ENCODE measurements at places on chromosomes 1 and 21.
A peak's percentile ranks its signal among the peaks of the same experiment; 100 is the strongest.

DNA sequence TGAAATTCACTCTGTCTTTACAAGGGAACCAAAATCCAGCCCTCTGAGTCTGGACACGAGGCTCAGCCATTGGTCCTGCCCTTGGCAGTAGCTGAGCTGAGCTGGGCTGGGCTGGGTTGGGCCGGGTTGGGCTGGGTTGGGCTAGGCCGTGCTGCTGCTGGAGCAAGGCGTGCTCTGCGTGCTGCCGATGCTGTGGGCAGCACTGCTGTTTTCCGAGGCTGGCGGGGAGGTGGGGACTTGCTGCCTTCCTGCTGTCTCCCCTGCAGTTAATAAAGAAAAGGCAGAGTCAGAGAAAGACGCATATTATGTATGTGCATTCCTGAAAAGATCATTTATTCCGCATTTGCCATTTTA, 182.9 kb downstream of the CDC7 start:
- DNase-seq: no peak

DNA sequence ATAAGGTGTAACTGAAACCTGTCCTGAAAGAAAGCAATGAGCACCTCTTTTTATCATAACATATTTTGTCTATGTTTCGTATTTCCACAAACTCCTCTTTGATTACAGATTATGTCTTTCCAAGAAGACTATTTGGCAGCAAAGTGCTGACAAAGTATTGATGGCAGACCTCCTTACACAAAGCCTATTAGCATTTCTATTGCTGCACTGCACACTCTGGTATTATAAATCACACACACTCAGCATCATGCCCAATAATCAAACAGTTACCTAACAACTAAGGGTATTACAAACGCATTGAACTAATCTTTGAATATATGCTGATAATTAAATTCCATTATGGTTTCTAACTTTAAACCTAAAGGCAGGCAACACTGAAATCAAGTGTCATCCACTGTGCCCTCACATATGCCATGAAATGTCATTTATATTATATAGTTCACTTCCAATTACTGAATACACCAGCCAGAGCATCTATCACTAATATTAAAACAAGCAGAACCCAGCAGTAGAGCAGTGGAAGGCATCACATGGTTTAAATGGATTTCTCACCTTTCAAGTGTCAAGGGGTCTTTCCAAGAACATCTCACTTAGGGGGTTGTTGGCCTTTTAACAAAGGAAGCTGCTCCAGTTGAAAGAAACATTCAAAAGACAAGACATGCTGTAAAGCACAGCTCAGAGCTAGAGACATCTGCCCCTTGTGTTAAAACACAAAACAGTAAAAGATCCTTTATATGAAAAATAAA, 239.1 kb downstream of the RERE start:
- DNase-seq: no peak

GRCh38 chr1:222061711-222062359, 319.9 kb upstream of the DUSP10 start:
- DNase-seq: no peak

- no peak for DNase-seq
Observed at GRCh38 chr1:186502087-186502486, 41.2 kb upstream of the PDC start.

GRCh38 chr1:66371233-66372005, 162.5 kb upstream of the SGIP1 start:
- no peak for DNase-seq

DNA sequence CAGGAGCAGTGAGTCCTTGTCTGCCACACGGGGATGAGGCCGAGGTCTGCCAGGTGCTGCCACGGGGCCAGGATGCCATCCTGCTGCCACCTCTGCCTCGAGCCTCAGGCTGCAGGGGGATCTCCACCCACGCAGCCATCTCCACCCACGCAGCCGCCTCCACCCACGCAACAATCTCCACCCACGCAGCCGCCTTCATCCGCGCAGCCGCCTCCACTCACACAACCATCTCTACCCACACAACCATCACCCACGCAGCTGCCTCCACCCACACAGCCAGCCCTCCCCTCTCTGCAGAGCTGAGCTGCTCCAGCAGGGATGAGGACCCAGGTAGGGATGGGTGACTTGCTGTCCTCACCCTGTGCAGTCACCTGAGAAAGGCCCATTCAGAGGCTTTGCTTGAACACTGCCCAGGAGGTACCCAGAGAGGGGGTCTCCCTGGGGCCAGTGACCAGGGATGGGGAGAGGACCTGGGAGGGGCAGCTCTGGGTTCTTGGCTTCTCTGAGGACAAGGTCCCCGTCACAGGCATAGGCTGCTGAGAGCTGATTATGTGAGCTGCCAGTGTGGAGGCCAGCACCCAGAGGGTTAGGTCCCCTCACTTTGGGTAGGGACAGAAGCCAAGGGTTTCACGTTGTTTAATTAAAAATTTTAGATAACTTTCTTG, 46.6 kb upstream of the TTC34 start:
- DNase-seq: no peak

- no peak for DNase-seq
Observed at GRCh38 chr21:29481641-29482040, 182.9 kb downstream of the BACH1 start.

GRCh38 chr1:174077749-174078490, 55.8 kb upstream of the RC3H1 start:
- no peak for DNase-seq

DNA sequence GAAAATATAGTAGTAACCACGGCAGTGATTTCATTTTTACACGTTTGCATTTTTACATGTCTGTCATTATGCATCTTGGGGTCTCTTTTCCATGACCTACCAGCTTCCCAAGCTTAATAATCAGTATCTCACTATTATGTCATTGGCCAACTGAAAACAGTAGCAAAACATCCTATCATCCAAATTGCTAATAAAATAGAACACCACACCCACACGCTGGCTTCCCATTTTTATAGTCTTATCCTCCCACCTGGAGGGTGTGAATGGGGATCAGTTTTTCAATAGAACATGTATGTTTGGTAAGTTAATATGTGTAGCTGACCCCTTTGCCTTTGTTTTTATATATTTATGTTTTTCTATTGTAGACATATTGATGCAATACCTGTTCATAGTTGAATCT, 11.8 kb downstream of the TFF3 start:
- DNase-seq: no peak

- no peak for DNase-seq
Observed at GRCh38 chr1:21046132-21046531, 130.6 kb downstream of the EIF4G3 start.

- no peak for DNase-seq
Observed at GRCh38 chr1:45730075-45730779, 20.2 kb downstream of the IPP start.

DNA sequence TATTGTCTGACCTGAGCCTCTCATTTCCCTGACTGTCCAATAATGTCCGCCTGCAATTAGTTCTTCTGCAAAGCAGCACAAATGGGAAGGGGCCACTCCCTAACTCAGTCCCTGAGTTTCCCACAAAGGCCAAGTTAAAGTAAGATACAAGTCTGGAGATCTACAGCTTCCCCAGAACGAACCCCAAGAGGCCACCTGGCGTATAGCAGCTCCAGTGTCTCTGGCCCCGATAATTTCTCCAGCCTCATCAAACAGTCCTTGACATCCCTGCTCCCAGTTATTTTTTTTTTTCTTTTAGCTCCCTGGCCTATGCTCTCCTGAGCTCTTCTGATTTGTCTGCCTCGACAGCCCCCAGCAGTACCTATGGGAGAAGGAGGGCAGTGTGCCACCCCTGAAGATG, 8.1 kb upstream of the ACKR1 start:
- no peak for DNase-seq

- DNase-seq: no peak
Observed at GRCh38 chr1:87501738-87502137, 173.1 kb downstream of the LMO4 start.

DNA sequence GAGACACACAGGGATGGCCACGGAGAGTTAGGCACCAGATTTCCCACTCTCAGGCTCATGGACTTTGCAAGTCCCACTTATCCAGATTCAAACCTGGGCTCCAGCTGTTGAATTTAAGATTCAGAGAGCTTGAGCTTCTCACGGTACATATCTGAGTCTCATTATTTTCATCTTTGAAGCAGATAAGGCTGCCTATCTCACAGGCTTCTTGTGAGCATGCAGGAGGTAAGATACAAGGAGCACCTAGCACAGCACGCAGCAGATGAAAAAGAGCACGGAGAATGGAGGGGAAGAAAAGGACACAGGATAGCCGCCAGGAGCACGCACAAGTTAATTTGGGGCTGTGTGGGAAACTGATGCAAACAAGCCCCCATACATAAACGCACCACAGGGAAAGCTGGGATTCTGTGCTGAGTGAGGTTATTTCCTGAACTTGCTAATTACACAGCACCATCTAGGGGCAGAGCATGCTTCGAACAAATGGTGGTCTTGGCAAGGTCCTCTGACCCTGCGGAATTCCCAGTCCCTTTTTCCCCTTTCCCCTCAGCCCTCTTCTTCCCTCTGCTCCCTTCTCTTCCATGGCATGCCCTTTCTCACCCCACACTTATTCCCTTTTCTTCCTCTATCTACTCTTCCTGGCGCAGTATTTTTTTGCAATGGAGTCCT, 134.7 kb upstream of the VANGL1 start:
- no peak for DNase-seq

DNA sequence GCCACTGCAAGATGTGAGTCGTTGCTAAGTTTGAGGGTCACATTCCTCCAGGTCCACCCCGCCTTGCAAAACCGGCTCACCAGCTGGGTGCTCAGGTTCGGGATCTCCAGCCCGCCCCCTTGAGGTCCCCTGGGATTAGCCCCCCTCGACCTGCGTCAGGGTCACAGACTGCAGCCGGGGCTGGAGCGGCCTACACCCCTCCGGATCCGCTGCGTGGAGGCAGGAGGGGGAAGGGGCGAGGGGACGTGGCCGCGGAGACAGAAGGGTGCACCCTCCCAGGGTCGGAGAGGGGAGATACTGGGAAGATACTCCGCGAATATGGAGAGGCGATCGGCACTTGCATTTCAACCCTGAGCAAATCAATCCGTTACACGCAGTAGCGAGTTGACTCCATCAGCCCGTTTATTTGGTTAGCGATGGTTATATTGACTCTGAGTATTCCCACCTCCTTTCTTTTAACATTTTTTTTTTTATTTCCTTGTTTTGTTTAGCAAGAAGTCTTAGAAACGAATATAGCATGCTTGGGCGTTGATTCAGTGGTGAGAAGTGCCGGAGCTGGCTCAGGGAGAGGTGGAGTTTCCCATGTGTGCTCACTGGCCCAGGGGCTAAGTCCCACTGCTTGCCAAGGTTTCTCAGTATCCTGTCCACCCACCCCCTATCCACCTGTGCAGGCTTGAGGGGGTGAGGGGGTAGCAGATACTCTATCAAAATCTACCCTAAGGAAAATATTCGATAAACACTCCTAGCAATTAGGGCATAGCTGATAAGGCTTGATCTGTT, 997 bp downstream of the IFNAR2 start:
- peak; percentile 73 for DNase-seq

DNA sequence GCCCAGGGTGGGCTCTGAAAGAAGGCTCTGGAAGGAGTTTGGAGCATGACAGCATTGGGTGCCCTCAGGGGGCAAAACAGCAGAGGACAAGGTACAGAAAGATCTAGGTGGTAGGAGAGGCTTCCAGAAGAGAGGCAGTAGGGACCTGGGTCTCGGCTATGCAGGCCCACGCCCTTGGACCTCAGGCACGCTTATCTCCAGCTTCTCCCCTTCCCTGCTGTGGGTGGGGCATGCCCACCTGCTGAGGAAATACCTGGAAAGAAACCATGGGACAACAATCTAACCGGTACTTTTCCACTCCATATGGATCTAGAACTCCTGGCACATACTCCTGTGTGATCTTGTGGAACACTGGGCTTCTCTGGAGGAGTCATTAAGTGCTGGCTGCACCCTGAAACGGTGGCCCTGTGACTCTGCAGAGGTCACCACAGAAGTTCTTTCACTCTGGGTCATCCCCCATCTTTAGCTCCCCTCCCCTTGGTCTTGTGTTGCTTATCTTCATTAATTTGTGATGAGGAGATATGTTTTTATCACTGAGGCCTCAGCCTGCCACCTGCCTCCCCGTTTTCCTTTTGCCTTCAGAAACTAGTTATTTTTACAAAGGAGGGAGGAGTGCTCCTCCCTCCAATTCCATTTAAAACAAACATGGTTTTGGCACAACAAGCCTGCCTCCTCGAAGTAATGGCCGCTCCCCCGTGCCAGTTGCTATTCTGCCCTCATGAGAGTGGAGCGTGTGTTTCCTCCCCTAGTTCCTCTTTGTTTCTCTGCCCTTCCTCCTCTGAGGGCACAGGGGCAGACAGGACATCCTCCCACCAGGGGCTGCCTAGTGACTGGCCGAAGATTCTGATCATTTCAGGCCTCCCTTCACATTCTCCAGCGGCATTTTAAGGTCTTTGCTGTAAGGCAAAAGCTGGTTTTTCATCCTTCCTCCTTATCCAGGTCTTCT, 78.0 kb upstream of the ATP5PO start:
- no peak for DNase-seq

GRCh38 chr1:92038695-92039346, 9.0 kb downstream of the EPHX4 start:
- DNase-seq: no peak

GRCh38 chr1:52028328-52028727, 5.3 kb downstream of the KTI12 start:
- DNase-seq: no peak

DNA sequence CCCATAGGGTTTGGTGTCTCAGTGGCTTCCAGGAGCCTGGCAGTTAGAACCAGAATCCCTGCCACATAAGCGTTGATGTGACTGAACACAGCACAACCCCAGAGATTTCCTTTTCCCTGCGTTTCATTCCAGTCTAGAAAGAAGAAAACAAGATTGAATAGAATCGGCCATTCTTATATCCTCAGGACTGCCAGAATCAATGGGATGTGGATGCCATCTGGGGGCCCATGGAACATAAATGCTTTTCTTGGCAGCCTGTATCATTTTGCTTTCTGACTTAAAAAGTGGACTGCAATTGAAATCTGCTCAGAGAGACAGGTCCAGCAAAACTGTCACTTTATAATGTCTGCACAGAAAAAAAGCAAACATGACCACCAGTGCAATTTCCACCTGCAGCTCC, 80.3 kb downstream of the DISC1 start:
- no peak for DNase-seq

DNA sequence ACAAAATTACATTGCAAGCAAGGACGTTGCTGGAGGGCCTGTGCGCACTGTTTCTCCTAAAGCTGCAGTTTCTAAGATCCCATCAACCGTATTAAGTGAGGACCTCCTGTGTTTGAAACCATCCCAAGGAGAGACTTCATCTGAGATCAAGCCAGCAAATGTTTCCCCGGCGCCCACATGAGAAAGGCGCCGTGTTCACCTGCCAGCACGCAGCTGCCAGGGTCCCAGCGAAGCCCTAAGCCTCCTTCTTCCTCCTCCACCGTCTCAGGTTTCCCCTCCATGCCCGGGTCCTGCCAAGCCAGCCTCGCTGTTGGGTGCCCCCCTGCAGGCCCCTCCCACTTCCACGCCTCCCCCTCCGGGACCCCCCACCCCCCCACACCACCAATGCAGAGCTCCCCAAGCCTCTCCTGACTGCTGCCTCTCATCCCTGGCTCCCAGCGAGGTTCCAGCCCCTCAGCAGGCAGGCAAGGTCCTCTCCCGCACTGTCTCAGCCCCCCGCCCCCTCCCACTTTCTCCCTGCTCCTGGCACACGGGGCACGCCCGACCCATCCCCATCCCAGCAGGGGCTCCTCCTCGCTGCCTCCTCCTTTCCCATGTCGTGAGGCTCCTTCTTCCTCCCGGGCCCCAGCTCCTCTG, 8.6 kb upstream of the TFF1 start:
- no peak for DNase-seq
